ENCODE measurements at places on chromosomes 13 and 19.

DNA sequence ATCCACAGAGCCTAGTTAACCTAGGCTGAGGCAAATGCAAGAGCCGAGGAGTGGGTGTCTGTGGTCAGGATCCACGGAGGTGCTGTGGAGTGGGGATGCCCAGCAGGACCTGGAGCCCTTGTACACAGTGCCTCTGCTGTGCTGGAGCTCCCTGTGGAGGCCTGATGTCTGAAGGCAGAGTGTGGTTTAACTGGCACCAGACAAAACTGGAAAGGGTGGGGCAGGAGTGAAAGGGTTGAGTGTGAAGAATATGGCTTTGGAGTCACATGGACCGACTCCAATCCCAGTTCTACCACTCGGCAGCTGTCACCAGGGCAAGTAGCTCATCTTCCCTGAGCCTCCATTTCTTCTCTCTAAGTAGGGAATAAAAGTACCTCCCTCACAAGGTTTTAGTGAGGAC is 60.3 kb upstream of the GPR12 start:
- no peak for DNase-seq

DNA sequence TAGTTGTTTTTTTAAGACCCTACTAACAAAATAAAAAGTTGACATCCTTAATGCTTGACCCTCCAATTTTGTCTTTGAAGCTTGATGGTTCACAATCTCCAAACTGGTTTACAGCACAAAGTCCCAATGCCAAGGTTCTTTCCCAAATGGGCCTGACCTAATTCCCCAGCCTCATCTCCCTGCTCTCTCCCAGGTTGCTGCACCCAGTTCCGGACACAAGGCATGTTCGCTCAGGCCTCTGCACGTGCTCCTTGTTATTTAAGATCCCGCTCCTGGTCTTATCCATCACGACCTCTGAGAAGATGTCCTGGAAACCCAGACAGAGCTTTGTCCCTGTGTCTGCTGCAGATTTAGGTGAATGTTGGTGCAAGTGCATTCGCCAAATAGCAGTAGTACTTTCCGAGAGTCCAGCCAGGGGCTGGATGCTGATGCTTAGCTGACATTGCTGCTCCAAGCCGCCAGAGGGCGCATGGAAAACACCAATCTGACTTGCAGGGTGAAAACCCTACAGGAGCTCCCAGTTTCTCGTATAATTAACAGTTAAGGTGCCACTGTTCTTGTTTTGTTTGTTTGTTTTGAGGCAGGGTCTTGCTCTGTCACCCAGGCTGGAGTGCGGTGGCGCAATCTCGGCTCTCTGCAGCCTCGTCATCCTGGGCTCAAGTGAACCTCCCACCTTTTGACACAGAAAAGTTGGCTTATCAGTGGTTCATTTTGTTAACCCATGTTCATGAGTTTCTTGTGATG is 18.5 kb downstream of the LYPD3 start:
- DNase-seq: peak; percentile 67

GRCh38 chr19:39479916-39480315 is 722 bp upstream of the TIMM50 start:
- no peak for DNase-seq

DNA sequence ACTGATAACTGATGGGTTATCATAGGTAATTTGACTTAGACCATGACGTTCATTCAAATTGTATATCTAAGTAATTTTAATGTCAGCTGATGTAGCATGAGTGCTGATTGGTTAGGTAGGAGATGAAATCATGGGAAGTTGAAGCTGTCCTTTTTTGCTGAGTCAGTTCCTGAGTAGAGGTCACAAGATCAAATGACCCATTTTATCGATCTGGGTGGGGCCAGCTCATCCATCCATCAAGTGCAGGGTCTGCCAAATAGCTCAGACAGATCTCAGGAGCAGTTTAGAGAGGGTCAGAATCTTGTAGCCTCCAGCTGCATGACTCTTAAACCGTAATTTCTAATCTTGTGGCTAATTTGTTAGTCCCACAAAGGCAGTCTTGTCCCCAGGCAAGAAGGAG is 35.3 kb upstream of the CD177 start:
- DNase-seq: no peak

- DNase-seq: no peak
These were observed 460.6 kb downstream of the FGF14 start for GRCh38 chr13:101941095-101941783.

- peak; percentile 7 for DNase-seq
These were observed 152.4 kb downstream of the DCLK1 start for GRCh38 chr13:35978607-35979316.

DNA sequence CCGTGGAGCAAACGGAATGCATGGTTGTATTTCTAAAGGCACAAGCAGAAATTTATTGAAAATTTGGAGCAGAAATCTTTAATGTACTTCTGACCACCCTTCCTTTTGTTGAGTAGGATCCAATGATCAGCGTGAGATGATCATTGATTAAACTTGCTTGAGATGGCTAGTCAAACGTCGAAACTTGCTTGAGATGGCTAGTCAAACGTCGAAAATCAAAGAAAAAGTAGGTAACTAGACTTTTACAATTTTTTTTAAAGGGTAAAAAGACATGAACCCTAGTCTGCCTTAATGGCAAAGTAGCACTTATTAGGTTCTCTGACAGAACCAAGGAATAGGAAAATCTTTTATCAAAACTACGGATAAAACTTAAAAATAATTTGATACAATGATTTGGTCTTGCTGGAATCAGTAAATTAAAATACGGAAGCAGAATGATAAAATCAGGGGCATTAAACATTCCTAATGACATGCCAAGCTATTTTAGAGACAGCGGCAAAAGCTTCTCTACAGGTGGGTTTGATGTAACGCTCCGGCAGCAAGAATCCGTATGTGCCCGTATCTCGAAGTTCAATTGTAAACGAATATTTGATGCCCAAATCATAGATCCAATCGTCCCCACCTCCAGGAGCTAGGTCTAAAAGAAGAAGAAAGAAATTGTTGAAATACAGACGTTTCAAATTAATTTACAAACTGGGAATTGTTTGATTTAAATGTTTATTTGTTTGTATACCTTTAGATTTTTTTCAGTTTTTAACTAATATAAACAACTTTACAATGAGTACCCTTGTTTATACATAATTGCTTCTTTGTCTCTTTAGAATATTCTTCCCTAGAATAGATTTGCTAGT is 841 bp upstream of the ZC3H13 start:
- no peak for DNase-seq

- DNase-seq: peak; percentile 41
These were observed 1.3 kb upstream of the KLF12 start for GRCh38 chr13:74135326-74136083.

- DNase-seq: no peak
These were observed 32.3 kb downstream of the SPATA13 start for GRCh38 chr13:24192811-24193162.
